ENCODE measurements at places on chromosomes 5 and 9. TPM values are rescaled to one million over a fixed set of nuclear protein-coding genes. Genes with fewer than 3 reads are reported as not detected.

DNA sequence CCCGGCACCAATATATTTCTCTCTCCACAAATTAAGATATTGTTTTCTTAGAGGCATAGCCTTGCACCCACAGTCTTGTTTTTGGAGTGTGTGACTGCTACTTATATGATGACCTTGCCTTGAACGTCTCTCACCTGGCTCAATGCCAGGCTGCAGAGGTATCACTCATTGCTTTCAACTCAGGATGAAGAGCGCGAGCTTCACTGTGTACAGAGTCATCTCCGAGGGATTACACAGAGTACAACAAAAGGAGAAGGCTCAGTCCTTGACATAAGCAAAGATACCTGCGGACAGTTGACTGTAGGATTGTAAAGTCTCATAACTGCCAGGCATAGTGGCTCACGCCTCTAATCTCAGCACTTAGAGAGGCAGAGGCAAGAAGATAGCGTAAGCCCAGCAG is 53.8 kb downstream of the CD180 start:
- peaks cover 37% of the 10 kb centered on the region for H3K36me3 ChIP-seq
- no peaks in the 10 kb centered on the region for H3K4me1 ChIP-seq
- H3K27ac ChIP-seq: no peak overlapping the region
- H3K27me3 ChIP-seq: no peaks in the 10 kb centered on the region
- no peak for DNase-seq
- H3K4me3 ChIP-seq: no peak overlapping the region

DNA sequence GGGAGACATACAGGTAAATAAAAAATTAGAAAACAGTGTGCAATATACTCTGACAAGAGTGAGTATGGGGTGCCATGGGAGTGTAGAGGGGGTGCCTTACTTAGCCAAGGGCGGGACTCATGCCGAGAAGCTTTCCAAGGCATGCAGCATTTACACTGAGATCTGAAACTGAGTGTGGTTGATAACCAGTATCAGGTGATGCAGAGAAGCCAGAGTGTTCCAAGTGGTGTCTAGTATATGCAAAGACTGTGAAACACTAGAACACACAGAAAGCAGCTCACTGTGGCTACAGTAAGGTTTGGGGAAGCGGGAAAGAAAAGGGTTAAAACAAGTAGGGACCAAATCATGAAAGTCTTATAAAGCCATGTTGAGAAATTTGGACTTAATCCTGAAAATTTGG is 30.5 kb upstream of the ERBIN start:
- DNase-seq: no peak
- no peaks in the 10 kb centered on the region for H3K36me3 ChIP-seq
- no peaks in the 10 kb centered on the region for H3K4me1 ChIP-seq
- no peak overlapping the region for H3K4me3 ChIP-seq
- no peak overlapping the region for H3K27ac ChIP-seq

The SPINK7 gene
- not detected for total RNA-seq

- H3K36me3 ChIP-seq: no peaks in the 10 kb centered on the region
- no peak for DNase-seq
- H3K27me3 ChIP-seq: no peaks in the 10 kb centered on the region
- H3K4me1 ChIP-seq: no peaks in the 10 kb centered on the region
These were observed 93.5 kb downstream of the RALGPS1 start for GRCh38 chr9:127008076-127008475.

- no peak overlapping the region for H3K4me3 ChIP-seq
- no peaks in the 10 kb centered on the region for H3K4me1 ChIP-seq
- no peak for DNase-seq
- no peaks in the 10 kb centered on the region for H3K36me3 ChIP-seq
These were observed 108.6 kb upstream of the CDKN2B start for GRCh38 chr9:22117511-22118384.

The ADAMTS12 gene
- 23.9 TPM for total RNA-seq

The DNM1 gene
- total RNA-seq: 18.5 TPM

DNA sequence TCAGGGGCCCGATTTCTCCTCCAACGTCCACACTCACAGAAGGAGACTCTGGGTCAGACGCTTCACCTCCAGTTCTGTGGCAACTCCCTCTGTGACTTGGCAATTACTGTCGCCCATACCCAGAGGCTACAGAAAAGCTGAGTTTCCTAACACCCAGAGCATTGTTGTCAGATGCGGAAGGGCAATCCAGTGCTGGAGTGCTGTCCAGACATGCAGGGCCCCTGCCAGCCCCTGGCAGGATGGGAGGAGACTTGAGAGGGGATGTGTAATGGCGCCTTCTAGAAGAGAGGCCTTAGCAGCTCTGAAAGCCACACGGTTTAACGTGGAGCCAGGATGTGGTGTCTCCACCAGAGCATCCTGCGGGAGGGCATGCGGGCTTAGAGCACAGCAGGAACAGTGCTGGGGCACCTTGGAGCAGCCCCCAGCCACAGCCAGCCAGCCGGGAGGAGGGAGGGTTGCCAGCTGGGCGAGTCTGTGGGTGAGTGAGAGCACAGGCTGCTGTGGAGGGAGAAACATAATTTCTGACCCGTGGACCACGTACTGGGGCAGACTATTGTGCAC is 139.4 kb upstream of the IRX1 start:
- no peak overlapping the region for H3K4me3 ChIP-seq
- H3K36me3 ChIP-seq: no peaks in the 10 kb centered on the region
- DNase-seq: no peak
- no peak overlapping the region for H3K27ac ChIP-seq

The RASGRF2 gene
- 0.40 TPM for total RNA-seq

The CORO2A gene
- total RNA-seq: 0.13 TPM

The PLPPR1 gene
- 2.3 TPM for total RNA-seq

DNA sequence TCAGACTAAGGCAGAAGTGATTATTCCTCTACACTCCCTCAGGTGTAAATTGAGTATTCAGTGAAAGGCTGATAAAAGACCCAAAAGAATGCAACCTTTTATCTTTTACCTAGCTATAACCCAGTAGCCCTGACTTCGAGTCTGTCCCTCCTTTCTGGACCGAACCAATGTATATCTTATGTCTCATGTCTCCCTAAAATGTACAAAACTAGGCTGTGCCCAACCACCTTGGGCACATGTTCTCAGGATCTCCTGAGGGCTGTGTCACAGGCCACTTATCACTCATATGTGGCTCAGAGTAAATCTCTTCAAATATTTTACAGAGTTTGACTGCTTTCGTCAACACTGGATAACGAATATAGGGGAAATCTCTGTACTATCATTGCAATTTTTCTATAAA is 12.7 kb downstream of the FBXL17 start:
- no peaks in the 10 kb centered on the region for H3K27me3 ChIP-seq
- no peaks in the 10 kb centered on the region for H3K4me1 ChIP-seq
- no peak for DNase-seq

GRCh38 chr5:6747103-6747502 is 33.9 kb downstream of the TENT4A start:
- H3K27ac ChIP-seq: no peak overlapping the region
- no peak for DNase-seq
- H3K36me3 ChIP-seq: peaks cover 55% of the 10 kb centered on the region
- H3K27me3 ChIP-seq: no peaks in the 10 kb centered on the region
- no peaks in the 10 kb centered on the region for H3K4me1 ChIP-seq
- no peak overlapping the region for H3K4me3 ChIP-seq

The CSF2 gene
- total RNA-seq: not detected

GRCh38 chr9:34501889-34502425 is 20.8 kb downstream of the ENHO start:
- peaks cover 28% of the 10 kb centered on the region for H3K4me1 ChIP-seq
- H3K27ac ChIP-seq: no peak overlapping the region
- H3K4me3 ChIP-seq: no peak overlapping the region
- no peaks in the 10 kb centered on the region for H3K36me3 ChIP-seq

The ZNF879 gene
- total RNA-seq: 6.0 TPM

GRCh38 chr5:137022725-137023124 is 476.4 kb downstream of the SPOCK1 start:
- DNase-seq: peak; percentile 28
- no peak overlapping the region for H3K27ac ChIP-seq
- H3K4me3 ChIP-seq: no peak overlapping the region
- H3K4me1 ChIP-seq: no peaks in the 10 kb centered on the region
- no peaks in the 10 kb centered on the region for H3K27me3 ChIP-seq
- no peaks in the 10 kb centered on the region for H3K36me3 ChIP-seq

The SV2C gene
- under 0.01 TPM for total RNA-seq

DNA sequence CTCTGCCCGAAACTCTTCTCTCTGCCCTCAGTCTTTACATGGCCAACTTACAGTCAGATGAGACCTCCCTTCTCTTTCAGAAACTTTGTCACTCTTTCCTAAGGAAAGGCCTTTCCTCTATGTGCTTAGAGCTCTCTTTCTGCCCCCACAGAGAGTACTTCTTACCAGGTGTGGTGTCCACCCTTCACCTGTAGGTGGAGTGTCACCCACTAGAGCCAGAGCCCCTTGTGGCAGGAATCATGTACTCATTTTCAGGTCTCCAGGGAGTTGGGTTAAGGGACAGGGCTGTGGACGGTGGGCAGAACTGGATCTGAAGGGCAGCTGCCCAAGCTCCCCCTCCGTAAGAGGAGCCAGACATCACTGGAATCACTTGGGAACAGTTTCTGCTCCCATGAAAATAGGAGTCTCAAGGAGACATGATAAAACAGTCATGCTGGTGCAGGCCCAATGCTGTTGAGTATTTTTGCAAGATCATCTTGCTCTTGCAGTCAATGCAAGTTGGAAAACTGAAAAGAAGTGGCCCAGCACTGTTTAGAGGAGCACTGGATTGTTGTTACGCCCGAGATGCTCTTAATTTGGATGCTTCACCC is 436.7 kb downstream of the ZSWIM6 start:
- no peak overlapping the region for H3K27ac ChIP-seq
- peaks cover 2% of the 10 kb centered on the region for H3K4me1 ChIP-seq
- no peak overlapping the region for H3K4me3 ChIP-seq

The PAEP gene
- total RNA-seq: not detected

DNA sequence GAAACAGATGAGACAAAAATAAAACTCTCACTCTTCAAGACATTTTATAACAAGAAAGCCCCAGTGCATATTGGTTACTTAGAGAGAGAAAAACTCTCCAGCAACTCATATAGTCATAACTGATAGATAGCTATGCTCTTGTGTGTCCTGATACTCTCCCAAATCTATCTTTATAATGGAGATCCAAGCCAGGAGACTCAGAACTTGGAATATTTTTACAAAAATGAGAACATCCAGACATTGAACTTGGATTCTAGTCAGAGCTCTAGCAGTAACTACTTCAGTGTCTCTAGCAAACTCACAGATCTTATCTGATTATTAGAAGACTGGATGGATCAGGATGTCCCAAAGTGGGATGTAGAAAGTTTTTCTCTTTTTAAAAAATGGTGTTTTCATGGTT is 412.7 kb upstream of the BRINP1 start:
- H3K4me1 ChIP-seq: no peaks in the 10 kb centered on the region
- peak; percentile 62 for DNase-seq
- H3K4me3 ChIP-seq: no peak overlapping the region

- H3K27ac ChIP-seq: no peak overlapping the region
- H3K4me3 ChIP-seq: no peak overlapping the region
- H3K4me1 ChIP-seq: peaks cover 5% of the 10 kb centered on the region
- no peaks in the 10 kb centered on the region for H3K36me3 ChIP-seq
- DNase-seq: no peak
These were observed 40.2 kb downstream of the SH3RF2 start for GRCh38 chr5:145976431-145977155.

The SLC25A2 gene
- 0.22 TPM for total RNA-seq

The GFI1B gene
- total RNA-seq: 0.13 TPM
